Vagina (tissue), 2 donors: ENCODE measurements at places on chromosomes 4 and X. TPM values are rescaled to one million over a fixed set of nuclear protein-coding genes. Genes with fewer than 3 reads are reported as not detected.

DNA sequence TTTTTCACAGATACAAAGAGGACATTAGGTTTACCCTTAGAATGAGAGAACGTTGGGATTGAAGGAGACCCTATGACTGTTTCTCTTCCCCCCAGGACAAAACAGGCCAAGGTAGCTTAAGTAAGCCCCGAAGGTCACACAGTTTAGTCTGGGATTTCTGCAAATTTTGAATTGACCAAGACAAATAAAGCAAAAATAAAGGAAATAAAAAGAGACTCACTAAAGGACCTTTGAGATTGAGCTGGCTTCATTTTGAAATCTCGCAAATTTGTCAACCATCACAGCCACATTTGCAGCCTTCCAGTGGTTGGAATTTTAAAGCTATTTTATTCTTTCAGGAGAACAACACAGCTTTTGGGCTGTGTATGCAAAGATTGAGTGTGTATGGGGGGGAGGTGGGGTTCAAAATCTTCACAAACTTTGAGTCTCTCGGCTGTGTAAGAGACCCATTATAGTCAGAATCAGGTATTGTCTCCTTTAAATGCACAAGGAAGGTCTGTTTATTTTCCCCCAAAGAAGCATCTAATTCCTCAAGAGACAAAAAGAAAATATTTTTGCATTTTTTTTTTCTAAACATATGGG, 4.2 kb downstream of the TMSB4X start:
- H3K27me3 ChIP-seq, result no peaks in the 10 kb centered on the region
- no peak for DNase-seq
- peak overlapping the region; percentile 92 for H3K27ac ChIP-seq
- no peaks in the 10 kb centered on the region for H3K36me3 ChIP-seq

GRCh38 chr4:126856906-126857305, 775.9 kb upstream of the INTU start:
- no peaks in the 10 kb centered on the region for H3K4me1 ChIP-seq
- no peak overlapping the region for H3K27ac ChIP-seq
- H3K27me3 ChIP-seq, result no peaks in the 10 kb centered on the region
- no peak overlapping the region for H3K4me3 ChIP-seq
- H3K36me3 ChIP-seq, result no peaks in the 10 kb centered on the region
- DNase-seq, result no peak

GRCh38 chrX:149313871-149314371, 191.2 kb downstream of the IDS start:
- no peak for DNase-seq
- no peaks in the 10 kb centered on the region for H3K27me3 ChIP-seq
- no peaks in the 10 kb centered on the region for H3K36me3 ChIP-seq
- H3K4me3 ChIP-seq, result no peak overlapping the region
- H3K27ac ChIP-seq, result no peak overlapping the region

MAGEA6 gene
- total RNA-seq, result not detected

FRG1 gene
- total RNA-seq, result 36.1 TPM

- H3K4me1 ChIP-seq, result no peaks in the 10 kb centered on the region
- no peaks in the 10 kb centered on the region for H3K36me3 ChIP-seq
- no peaks in the 10 kb centered on the region for H3K27me3 ChIP-seq
- no peak for DNase-seq
- H3K27ac ChIP-seq, result no peak overlapping the region
- H3K4me3 ChIP-seq, result no peak overlapping the region
These were observed 125.3 kb downstream of the COL4A6 start for GRCh38 chrX:108312957-108313356.

GRCh38 chrX:39459204-39459603, 638.6 kb downstream of the BCOR start:
- no peak overlapping the region for H3K4me3 ChIP-seq
- no peaks in the 10 kb centered on the region for H3K4me1 ChIP-seq
- H3K36me3 ChIP-seq, result no peaks in the 10 kb centered on the region
- no peak for DNase-seq

- no peaks in the 10 kb centered on the region for H3K36me3 ChIP-seq
- H3K27ac ChIP-seq, result no peak overlapping the region
- no peak overlapping the region for H3K4me3 ChIP-seq
- DNase-seq, result no peak
These were observed 38.9 kb upstream of the EFNB1 start for GRCh38 chrX:68789966-68790365.

GRCh38 chr4:114780205-114780604, 181.6 kb downstream of the UGT8 start:
- DNase-seq, result no peak
- no peaks in the 10 kb centered on the region for H3K36me3 ChIP-seq
- H3K27me3 ChIP-seq, result no peaks in the 10 kb centered on the region
- H3K4me3 ChIP-seq, result no peak overlapping the region
- no peak overlapping the region for H3K27ac ChIP-seq

DNA sequence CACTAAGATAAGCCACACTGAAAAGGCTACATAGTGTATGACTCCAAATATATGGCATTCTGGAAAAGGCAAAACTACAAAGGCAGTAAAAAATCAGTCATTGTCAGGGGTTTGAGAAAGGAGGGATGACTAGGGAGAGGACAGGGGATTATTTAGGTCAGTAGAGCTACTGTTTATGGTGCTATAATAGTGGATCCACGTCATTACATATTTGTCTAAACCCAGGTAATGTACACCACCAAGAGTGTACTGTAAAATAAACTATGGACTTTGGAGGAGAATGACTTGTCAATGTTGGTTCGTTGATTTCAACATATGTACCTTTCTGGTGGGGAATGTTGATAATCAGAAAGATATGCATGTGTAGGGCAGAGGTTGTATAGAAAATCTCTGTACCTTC, 837.6 kb downstream of the FAM133A start:
- H3K4me3 ChIP-seq, result no peak overlapping the region
- H3K36me3 ChIP-seq, result no peaks in the 10 kb centered on the region
- DNase-seq, result no peak
- no peak overlapping the region for H3K27ac ChIP-seq
- H3K4me1 ChIP-seq, result no peaks in the 10 kb centered on the region
- no peaks in the 10 kb centered on the region for H3K27me3 ChIP-seq

DNA sequence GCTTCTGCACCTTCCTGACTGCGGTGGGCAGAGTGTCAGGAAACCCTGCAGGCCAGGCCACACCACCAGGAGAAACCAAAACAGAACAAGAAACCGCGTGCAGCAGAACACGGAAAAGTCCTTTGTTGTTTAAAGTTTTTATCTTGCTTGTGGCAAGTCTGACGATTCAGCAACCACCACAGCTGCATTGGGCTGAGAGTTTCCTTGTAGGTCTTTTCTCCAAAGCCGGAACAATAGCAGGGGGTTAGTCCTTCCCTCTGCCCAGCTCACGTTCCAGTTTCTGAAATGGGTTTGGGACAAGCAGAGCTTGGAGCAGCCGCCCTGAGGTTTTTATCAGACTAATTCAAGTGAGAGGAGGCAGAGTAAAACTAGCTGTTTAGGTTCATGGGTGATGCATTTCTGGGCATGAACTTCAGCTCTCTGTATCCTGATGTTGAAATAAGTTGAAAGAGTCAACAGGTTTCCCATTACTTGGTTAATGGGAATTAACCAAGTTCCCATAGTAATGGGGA, 216.9 kb downstream of the PTTG2 start:
- peaks cover 36% of the 10 kb centered on the region for H3K4me1 ChIP-seq
- no peak overlapping the region for H3K27ac ChIP-seq
- no peaks in the 10 kb centered on the region for H3K36me3 ChIP-seq
- DNase-seq, result no peak

DNA sequence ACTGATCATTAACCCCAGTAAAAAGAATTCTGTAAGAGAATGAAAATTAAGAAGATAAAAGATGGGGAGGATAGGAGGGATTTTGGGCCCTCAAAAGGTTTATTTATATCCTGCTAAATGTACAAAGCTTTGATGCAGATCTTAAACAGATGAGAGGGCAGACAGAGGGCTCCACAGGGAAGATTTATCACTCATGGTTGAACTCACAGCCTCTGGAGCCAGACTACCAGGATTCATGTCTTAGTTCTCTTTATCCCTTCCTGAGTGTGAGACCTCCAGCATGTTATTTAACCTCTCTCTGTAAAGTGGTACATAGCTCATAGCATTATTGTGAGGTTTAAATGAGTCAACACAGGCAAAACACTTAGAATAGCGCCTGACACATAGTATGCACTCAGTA, 74.4 kb downstream of the SOWAHB start:
- H3K27me3 ChIP-seq, result no peaks in the 10 kb centered on the region
- H3K4me3 ChIP-seq, result no peak overlapping the region
- DNase-seq, result no peak
- H3K27ac ChIP-seq, result no peak overlapping the region

GRCh38 chrX:134930501-134930900, 60.3 kb upstream of the SMIM10 start:
- H3K27me3 ChIP-seq, result no peaks in the 10 kb centered on the region
- no peaks in the 10 kb centered on the region for H3K4me1 ChIP-seq
- no peaks in the 10 kb centered on the region for H3K36me3 ChIP-seq
- no peak overlapping the region for H3K27ac ChIP-seq

GPR143 gene
- total RNA-seq, result not detected

- no peak overlapping the region for H3K27ac ChIP-seq
- no peaks in the 10 kb centered on the region for H3K4me1 ChIP-seq
- no peak for DNase-seq
- no peaks in the 10 kb centered on the region for H3K27me3 ChIP-seq
- no peaks in the 10 kb centered on the region for H3K36me3 ChIP-seq
These were observed 1684.8 kb upstream of the TENM3 start for GRCh38 chr4:180558427-180558826.

GRCh38 chrX:17590892-17591740, 146.2 kb upstream of the SCML1 start:
- H3K4me3 ChIP-seq, result no peak overlapping the region
- H3K36me3 ChIP-seq, result no peaks in the 10 kb centered on the region
- H3K27me3 ChIP-seq, result no peaks in the 10 kb centered on the region
- DNase-seq, result no peak
- H3K4me1 ChIP-seq, result no peaks in the 10 kb centered on the region

DNA sequence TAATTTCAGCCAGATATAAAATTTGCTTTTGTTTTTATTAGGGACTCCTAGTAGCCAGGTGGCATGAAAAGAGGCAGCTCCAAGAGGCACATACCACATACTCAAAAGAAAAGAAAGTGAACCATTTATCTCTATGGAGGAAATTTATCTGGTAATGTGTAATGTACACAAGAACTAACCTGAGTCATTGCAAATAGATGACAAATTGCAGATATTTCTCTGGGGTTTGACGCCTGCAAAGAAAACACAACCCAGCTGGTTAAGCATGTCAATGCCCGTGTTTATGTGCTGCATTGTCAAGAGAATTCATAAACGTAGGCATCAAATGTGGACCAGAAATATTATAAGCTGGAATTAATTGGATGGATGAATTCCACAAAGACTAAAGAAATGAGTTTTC, 46.9 kb upstream of the PHKA2 start:
- H3K4me3 ChIP-seq, result no peak overlapping the region
- no peaks in the 10 kb centered on the region for H3K27me3 ChIP-seq
- no peaks in the 10 kb centered on the region for H3K36me3 ChIP-seq
- no peak for DNase-seq
- H3K4me1 ChIP-seq, result no peaks in the 10 kb centered on the region

- no peaks in the 10 kb centered on the region for H3K4me1 ChIP-seq
- no peaks in the 10 kb centered on the region for H3K27me3 ChIP-seq
- no peaks in the 10 kb centered on the region for H3K36me3 ChIP-seq
- H3K27ac ChIP-seq, result no peak overlapping the region
- H3K4me3 ChIP-seq, result no peak overlapping the region
These were observed 31.9 kb downstream of the CBR4 start for GRCh38 chr4:168978001-168978700.

CITED1 gene
- 2.7 TPM for total RNA-seq

- DNase-seq, result no peak
- H3K27ac ChIP-seq, result no peak overlapping the region
- no peaks in the 10 kb centered on the region for H3K36me3 ChIP-seq
- no peaks in the 10 kb centered on the region for H3K4me1 ChIP-seq
- H3K4me3 ChIP-seq, result no peak overlapping the region
These were observed 184.1 kb downstream of the MID1IP1 start for GRCh38 chrX:38985375-38985774.

DNA sequence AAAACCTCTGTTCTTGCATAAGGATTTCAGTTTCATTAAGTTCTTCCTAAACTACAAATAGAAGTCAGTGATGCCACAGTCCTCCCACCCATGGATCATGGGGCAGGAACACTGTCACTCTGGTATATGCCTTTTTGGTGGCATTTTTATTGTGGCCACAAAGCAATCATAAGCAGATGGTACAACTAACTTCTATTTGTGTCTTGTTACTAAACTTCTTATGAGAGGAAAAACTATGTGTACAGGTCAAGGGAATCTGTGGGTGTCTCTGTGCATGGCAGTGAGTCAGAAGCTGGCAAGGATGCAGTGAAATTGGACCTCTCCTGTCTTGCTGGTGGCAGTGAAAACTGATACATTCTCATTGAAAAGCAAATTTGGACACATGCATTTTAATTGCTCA, 245.0 kb upstream of the GPC4 start:
- H3K27ac ChIP-seq, result no peak overlapping the region
- no peaks in the 10 kb centered on the region for H3K36me3 ChIP-seq
- no peaks in the 10 kb centered on the region for H3K4me1 ChIP-seq
- no peak overlapping the region for H3K4me3 ChIP-seq

DNA sequence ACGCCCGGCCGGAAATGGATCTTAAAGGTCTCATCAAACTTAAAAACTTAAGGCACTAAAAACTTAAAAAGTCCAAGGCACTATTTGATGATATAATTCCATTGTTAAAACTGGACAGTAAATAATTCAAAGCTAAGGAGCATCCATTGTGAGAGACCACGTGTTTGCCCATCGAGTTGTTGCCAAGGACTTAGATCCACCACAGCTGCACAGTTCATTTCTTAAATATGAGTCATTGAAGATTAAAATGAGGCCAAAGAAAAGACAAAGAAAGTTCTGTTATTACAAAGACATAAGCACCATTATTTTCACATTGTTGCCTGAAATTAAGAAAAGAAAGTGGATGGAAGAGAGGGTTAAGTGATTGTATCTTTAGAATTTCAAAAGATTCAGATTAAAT, 411.5 kb upstream of the FTHL17 start:
- H3K4me1 ChIP-seq, result no peaks in the 10 kb centered on the region
- no peaks in the 10 kb centered on the region for H3K27me3 ChIP-seq
- H3K4me3 ChIP-seq, result no peak overlapping the region
- no peaks in the 10 kb centered on the region for H3K36me3 ChIP-seq
- DNase-seq, result no peak

DNA sequence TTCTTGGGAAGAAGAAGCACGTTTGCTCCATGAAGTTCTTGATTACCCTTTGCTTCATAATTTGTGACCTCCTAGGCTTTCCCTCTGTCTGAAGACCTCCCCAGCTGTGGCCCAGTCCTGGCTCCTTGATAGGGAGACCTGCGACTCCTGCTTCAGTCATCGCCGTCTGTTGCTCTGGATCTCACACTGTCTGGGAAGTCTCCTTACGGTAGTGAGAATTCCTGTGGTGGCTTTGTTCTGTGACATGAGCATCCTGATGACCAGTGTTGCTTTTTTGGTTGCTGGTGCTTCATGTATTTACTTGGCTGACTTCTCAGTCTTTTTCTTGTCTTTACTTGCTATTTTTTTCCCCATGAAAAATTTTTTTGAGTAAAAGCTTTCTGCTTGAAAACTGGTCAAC, 44.2 kb downstream of the JADE1 start:
- H3K4me1 ChIP-seq, result peaks cover 6% of the 10 kb centered on the region
- no peak for DNase-seq
- H3K4me3 ChIP-seq, result no peak overlapping the region
- no peaks in the 10 kb centered on the region for H3K27me3 ChIP-seq
- no peak overlapping the region for H3K27ac ChIP-seq

SHISA3 gene
- 4.4 TPM for total RNA-seq

GAGE12H gene
- not detected for total RNA-seq

- no peak overlapping the region for H3K4me3 ChIP-seq
- no peaks in the 10 kb centered on the region for H3K4me1 ChIP-seq
- DNase-seq, result no peak
- H3K27me3 ChIP-seq, result no peaks in the 10 kb centered on the region
- H3K36me3 ChIP-seq, result no peaks in the 10 kb centered on the region
- H3K27ac ChIP-seq, result no peak overlapping the region
These were observed 25.7 kb downstream of the SLC9B2 start for GRCh38 chr4:103050736-103051436.

TMPRSS11D gene
- 72.4 TPM for total RNA-seq
